Skin of body (tissue), 3 donors: ENCODE measurements at places on chromosomes 7 and 10. TPM values are rescaled to one million over a fixed set of nuclear protein-coding genes. Genes with fewer than 3 reads are reported as not detected.

ARHGAP22 gene
- 1.1 TPM for total RNA-seq

ZNF777 gene
- 3.4 TPM for total RNA-seq

RELN gene
- 15.6 TPM for total RNA-seq

TACC2 gene
- total RNA-seq, result 40.2 TPM

ZNF425 gene
- 2.4 TPM for total RNA-seq

ERV3-1 gene
- 75.1 TPM for total RNA-seq

AP5Z1 gene
- total RNA-seq, result 12.3 TPM

OR2A5 gene
- total RNA-seq, result not detected

CDNF gene
- 3.2 TPM for total RNA-seq

NPFFR1 gene
- total RNA-seq, result 0.59 TPM

LIPM gene
- 17.1 TPM for total RNA-seq

EBF3 gene
- 19.5 TPM for total RNA-seq
